ENCODE measurements at places on chromosomes 5 and 9.

DNA sequence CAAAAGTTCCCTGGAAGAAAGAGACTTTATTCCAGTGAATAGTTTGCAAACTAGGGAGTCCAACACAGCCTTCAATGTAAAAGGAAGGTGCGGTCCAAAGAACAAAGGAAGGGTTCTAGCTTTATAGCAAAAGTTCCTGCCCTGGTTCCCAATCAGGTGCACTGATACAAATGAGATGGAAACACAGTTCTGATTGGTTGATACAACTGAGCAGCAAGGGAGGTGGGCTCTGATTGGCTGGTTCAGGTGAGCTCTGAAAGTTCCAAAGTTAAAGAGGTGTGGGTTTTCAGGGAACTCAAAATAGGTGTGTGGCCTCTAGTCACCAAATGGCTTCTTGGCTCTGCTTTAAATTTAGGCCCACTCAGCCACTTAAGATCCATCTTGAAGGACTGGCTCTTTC, 43.1 kb downstream of the P4HA2 start:
- no peak for DNase-seq

- DNase-seq = no peak
These were observed 420.9 kb upstream of the SGCD start for GRCh38 chr5:155906046-155906445.

- no peak for DNase-seq
These were observed 59.6 kb upstream of the RGMB start for GRCh38 chr5:98713856-98714255.

GRCh38 chr9:83599071-83599470, 23.9 kb upstream of the IDNK start:
- DNase-seq = no peak

- no peak for DNase-seq
These were observed 61.6 kb downstream of the GADD45G start for GRCh38 chr9:89666364-89666763.

All from NCI-H526 (cell line).